Peyer's patch (tissue), 4 donors: ENCODE measurements at places on chromosomes 2 and 18. TPM values are rescaled to one million over a fixed set of nuclear protein-coding genes. Genes with fewer than 3 reads are reported as not detected.

- peak; percentile 74 for DNase-seq
These were observed 784 bp downstream of the ROCK1 start for GRCh38 chr18:21110713-21111345.

- no peak for DNase-seq
These were observed 113.6 kb downstream of the MRO start for GRCh38 chr18:50706199-50706598.

- DNase-seq = peak; percentile 39
These were observed 1.9 kb downstream of the PRSS56 start for GRCh38 chr2:232521959-232522622.

EVA1A gene
- total RNA-seq = 0.70 TPM

DNA sequence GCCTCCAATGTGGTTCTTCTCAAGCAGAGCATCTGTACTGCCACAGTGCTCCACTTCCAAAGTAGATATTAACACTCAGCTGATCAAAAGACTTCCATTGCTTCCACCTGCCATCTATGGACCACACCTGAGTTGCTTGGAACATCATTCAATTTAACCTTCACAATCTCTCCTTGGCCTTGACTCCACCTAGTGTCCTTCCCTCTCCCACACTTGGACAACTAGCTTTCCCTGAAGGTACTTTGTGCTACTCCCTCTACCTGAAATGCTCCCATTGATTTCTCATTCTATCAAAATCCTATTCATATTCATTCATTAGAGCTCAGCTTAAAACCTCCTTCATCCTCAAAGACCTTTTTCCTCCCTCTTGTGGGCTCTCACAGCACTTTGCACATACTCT, 48.7 kb downstream of the SOWAHC start:
- no peak for DNase-seq

DNA sequence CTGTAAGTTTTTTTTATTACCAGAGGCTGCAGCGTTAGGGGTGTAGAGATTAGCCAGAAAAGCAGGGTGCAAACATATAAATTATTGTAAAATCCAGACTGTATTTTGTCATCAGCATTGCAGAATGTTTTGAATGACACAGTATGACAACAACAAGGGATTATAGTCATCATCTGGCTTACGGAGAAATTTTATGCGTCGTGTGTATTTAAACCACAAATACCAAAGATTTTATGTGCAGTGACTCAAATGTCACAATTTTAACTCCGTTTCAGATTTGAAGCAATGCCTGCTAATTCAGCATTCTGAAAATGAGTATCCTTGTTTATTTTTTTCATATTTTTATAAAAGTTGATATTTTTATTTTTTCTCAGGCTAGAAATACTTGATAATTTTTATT, 19.4 kb upstream of the TMX3 start:
- DNase-seq = no peak

- no peak for DNase-seq
These were observed 665.8 kb upstream of the ZEB2 start for GRCh38 chr2:145185696-145186095.

GRCh38 chr2:231410293-231411004, 14.9 kb downstream of the B3GNT7 start:
- peak; percentile 66 for DNase-seq

POLE4 gene
- 46.2 TPM for total RNA-seq

GRCh38 chr2:129909651-129910418, 69.6 kb upstream of the RAB6C start:
- DNase-seq = no peak

- DNase-seq = peak; percentile 49
These were observed 253.3 kb upstream of the OSR1 start for GRCh38 chr2:19611491-19612332.

GRCh38 chr2:10865841-10866240, 45.9 kb upstream of the KCNF1 start:
- DNase-seq = no peak

GRCh38 chr18:35050705-35051195, 9.5 kb downstream of the MAPRE2 start:
- no peak for DNase-seq

- no peak for DNase-seq
These were observed 28.8 kb upstream of the FBXO11 start for GRCh38 chr2:47935071-47935470.

INSIG2 gene
- total RNA-seq = 26.1 TPM

- no peak for DNase-seq
These were observed 119.7 kb downstream of the METTL4 start for GRCh38 chr18:2451556-2451955.

FBXO11 gene
- total RNA-seq = 44.0 TPM

TRIM43 gene
- not detected for total RNA-seq

DPP10 gene
- 3.4 TPM for total RNA-seq
